ENCODE measurements at places on chromosomes 2 and 18. TPM values are rescaled to one million over a fixed set of nuclear protein-coding genes. Genes with fewer than 3 reads are reported as not detected.

ANKRD53 gene
- 6.5 TPM for total RNA-seq

LIMS3 gene
- total RNA-seq, result 6.1 TPM

MSGN1 gene
- not detected for total RNA-seq

THSD7B gene
- total RNA-seq, result not detected

IL1RN gene
- total RNA-seq, result 1.1 TPM

CYP27C1 gene
- 0.41 TPM for total RNA-seq

YPEL5 gene
- total RNA-seq, result 102 TPM

COL5A2 gene
- total RNA-seq, result 671 TPM

STARD6 gene
- not detected for total RNA-seq

PER2 gene
- 10.8 TPM for total RNA-seq

GRCh38 chr18:29693334-29693733 is 1349.2 kb downstream of the DSC3 start:
- DNase-seq, result peak; percentile 2

DNA sequence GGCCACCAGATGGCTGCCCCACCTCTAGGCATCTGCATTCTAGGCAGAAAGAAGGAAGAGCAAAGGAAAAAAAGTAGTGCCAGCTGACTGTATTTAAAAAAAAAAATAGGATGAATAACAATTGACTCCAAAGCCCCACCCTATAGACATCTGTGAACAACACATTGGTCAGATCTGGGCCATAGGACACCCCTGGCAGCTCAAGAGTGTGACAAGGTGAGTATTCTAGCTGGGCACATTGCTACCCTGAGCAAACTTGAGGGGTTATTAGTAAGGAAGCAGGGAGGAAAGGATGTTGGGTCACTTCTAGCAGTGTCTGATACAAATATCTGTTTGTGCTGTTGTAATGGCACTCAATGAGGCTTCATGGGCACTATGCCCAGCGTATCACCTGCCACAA is 58.6 kb upstream of the NPAS2 start:
- no peak for DNase-seq

DNA sequence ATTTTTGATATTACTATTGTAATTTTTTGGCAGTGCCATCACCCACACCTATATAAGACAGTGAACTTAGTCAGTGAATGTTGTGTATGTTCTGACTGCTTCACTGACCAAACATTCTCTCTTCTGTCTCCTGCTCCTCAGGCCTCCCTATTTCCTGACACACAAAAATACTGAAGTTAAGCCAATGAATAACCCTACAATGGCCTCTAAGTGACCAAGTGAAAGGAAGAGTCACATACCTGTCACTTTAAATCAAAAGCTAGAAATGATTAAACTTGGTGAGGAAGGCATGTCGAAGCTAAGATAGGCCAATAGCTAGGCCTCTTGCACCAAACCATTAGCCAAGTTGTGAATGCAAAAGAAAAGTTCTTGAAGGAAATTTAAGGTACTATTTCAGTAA is 151.9 kb downstream of the RND3 start:
- DNase-seq, result no peak

GRCh38 chr2:152464851-152465470 is 130.0 kb downstream of the FMNL2 start:
- no peak for DNase-seq

DNA sequence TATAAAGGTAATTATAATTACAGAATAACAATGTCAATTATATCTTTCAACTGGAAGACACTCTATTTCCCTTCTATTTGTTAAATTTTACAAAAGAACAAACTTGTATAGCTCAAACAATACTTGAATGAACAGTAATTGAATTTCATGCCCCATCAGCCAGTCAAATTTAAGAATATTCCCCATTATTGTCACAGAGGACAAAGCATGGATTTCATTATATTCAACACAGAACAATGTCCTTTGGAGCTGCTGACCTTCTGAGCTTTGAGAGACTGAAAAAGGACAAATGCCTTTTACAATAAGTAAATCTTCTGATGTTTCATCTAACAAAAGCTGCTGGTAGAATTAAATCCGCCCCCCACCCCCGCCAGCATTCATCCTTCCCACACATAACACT is 187.5 kb upstream of the MC4R start:
- DNase-seq, result no peak

DNA sequence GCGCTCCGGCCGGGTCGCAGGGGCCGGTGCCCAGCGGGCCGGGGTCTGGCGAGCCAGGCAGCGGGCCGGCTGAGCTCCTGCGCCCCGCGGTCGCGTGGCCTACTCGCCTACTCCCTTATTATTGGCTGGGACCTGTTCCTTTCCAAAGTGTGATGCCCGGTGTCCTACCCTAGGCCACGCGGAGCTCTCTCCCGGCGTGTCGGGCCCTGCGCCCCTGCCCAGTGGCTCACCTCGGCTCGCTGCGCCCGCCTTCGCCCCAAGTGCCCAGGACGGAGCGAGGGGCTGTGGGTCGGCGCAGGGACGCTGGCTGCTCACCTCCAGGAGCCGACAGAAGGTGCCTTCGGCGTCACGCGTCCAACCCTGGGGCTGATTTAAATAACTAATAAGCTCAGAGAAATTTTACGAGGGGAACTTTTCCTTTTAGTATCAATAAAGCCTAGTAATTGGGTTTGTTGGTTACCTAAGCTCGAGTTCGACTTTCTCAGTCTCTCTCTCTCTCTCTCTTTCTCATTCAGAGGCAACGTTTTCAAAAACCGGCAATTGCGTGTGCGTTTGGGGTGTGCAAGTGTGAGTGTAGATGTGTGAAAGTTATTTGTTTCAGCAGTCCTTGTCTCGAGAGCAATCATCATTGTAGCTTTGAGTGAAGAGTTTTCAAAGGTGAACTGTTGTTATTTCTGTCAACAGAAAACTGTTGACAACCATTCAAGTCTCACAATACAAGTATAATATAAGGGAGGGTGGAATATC is 7.0 kb upstream of the SATB2 start:
- no peak for DNase-seq

DNA sequence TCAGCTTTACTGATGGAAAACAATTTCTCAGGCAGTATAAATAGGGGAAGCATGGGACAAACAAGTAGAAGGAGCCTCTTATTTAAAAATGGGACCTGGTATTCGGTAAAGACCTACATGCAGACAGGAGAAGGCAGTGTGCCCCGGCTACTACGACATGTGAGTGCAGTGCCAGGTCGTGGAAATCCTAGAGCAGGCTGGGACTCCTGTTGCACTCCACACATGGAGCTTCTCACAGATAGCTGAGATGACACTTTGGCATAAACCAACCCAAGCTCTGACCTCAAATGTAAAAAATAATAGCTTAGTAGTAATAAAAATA is 885 bp upstream of the DSEL start:
- no peak for DNase-seq

DNA sequence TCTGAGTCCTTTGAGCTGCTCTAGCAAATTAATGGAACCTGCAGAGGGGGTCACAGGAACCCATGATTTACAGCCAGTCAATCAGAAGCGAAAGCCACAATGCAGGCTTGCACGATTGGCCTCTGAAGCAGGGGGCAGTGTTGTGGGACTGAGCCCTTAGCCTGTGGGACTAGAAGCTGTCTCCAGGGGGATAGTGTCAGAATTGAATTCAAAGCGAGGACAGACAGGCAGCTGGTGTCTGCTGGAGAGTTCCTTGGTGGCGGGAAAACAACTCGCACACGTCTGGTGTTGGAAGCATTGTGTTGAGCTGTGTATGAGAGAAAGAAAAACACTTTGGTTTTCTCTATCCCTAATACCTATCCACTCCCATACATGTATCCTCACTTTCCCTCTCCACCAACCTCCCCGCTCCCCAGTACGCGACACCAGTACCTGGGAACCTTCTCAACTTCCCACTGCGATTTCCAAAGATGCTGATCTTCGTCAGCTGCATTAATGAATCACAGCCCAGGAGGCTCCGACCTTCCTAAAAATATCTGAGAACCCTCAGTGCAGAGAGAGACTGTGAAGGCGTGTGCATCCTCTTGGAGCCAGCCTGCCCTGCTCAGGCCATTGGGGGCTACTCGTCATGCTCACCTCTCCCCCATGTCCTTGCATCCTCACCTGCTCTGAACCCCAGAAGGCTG is 88.2 kb downstream of the HS1BP3 start:
- no peak for DNase-seq

DNA sequence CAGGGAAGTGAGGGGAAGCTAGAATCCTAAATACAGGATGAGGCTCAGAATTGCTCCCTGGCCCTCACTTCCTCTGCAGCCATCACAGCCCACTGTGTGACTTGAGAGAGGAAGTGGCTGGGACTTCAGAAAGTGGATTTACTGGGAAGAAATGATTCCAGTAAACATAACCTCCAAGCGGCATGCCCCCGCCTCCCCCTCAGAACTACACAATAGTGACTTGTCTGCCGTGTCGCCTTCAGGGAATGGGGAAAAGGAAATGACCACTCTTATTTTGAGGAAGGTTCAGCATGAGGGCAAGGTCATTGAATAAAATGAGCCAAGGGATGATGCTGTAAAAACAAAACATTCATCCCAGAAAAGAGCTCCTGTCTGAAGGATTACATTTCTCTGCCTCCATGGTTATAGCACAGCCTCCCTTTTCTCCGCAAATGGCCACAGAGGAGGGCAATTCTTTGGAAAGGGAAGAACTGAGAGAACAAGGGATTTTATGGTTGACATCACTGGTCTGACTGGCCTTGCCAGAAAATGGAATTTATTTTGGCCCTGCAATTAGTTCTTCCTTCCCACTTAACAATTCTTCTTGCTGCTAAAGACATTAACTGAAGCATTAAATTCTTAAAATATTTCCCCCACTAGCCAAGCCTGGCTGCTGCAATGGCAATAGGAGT is 78.9 kb upstream of the DAPL1 start:
- DNase-seq, result peak; percentile 9

DNA sequence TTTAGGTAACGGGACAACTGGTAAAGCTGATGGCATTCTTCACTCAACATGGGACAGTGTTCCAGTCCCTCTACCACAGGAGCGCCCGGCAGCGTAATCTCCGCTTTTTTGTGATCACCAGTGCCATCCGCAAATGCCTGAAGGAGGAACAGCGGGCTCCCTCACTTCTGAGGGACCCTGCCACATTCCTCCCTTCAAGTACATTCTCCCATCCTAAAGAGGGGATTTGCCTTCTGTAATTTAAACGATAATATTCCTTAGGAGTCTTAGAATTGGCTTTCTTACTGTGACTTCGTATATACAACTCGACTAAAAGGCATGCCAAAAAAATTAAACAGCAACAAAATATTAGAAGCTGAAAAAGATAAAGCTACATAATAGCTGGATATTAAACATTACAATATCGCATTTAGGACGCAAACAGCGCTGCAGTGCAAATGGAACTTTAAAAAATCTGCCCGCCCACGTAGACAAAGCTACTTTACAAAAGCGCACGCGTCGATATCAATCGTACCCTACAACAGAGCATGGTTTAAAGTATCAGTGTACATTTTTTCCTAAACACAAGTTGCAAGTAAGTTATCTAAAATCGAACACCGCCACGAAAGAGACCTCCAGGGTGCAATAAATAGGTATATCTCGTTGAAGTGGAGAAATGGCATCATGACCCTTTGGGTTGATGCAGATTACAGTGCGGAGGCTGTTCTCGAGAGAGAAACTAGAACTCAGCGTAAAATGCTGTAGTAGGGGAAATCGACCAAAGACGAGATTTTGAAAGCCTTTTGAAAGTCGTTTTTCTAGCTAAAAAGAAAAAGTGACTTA is 2.3 kb upstream of the VSNL1 start:
- peak; percentile 47 for DNase-seq

- no peak for DNase-seq
Measured at GRCh38 chr2:59077981-59078531, 836.9 kb upstream of the FANCL start.

DNA sequence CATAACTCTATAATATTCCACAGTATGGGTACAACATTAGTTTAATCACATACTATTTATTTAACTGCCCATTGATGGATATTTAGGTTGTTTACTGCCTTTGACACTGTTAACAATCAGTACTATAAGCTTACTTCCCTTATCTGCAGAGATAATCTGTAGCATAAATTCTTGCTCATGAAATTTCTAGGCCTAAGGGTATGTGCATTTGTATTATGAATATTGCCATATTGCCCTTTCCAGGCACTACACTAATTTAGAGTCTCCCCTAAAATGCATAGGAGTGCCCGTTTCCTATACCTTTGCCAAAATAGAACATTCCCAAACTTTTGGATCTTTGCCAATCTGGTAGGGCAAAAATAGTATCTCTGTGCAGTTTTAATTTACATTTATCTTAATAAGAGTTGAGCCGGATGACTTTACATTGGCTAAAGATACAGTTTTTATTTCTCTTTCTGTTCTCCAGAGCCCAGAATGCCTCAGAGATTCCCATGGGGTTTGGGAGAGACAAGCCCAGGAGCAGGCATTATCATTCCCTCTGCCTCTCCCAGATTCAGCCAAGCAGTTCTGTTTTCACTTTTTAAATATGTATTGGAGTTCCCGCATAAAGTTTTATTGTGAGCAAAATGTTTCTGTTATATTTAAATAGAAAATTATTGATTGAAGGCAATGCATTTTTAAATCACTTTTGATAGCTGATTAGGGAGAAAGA is 102.8 kb downstream of the CAPN13 start:
- DNase-seq, result peak; percentile 43

DNA sequence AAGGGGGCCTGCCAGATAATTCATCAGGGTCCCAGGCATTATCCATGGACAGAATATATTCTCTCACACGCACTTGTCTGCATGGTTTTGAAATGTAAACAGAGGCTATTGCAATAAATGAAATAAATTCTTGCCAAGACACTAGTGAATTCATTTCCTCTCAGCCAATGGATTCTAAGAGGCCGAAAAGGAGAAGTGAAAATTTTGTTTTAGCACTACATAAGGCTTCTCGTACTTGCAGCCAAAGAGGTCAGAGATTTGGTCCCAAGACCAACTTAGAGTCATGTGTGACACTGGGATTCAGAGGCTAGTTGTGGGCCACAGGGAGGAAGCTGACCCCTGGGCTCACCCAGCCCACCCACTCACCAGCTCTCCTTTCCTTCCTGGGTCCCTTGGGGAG is 184.1 kb upstream of the GLI2 start:
- no peak for DNase-seq

- peak; percentile 75 for DNase-seq
Measured at GRCh38 chr2:118112771-118113334, 24.6 kb downstream of the INSIG2 start.

DNA sequence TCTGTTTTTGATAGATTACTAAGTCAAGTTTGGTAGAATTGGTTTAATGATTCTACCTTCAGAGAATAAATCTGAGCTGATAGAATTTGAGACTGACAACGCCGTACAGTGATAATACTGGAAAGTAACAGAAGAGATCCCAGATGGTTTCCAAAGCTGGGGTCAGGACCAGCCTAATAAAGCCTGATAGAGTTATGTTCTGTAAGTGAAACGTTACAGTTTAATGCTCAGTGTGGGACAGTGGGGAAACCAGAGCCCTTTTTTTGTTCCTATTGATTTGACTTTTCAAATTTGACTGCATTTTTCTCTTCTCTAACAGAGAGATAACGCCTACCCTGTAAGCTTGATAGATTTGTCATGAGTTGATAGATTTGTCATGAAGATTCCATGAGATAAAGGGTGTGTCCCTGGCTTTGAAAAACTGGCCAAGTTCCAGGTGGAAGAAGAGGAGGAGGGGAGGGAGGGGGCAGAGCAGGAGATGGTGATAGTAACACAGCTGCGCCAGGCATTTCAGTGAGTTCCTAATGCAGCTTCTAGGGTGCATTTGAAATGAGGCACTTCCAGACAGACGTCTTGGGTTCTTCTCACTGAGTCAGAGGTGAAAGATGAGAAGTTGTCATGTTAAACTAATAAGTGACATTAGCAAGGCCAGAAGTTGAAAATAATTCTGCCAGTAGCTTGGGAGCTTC is 65.1 kb downstream of the CERS6 start:
- DNase-seq, result no peak

Measured in fibroblast of the aortic adventitia (primary cell).